A172 (cell line): ENCODE measurements at places on chromosomes 1 and 21. TPM values are rescaled to one million over a fixed set of nuclear protein-coding genes. Genes with fewer than 3 reads are reported as not detected.

The RAB3B gene
- 7.4 and 9.0 TPM in 2 replicates for total RNA-seq

The CD1B gene
- not detected in 2 replicates for total RNA-seq

The BGLAP gene
- total RNA-seq = 0.34 and 2.3 TPM in 2 replicates

GRCh38 chr21:33434770-33435360 lies 31.7 kb downstream of the IFNGR2 start:
- DNase-seq = peak; percentile 93

DNA sequence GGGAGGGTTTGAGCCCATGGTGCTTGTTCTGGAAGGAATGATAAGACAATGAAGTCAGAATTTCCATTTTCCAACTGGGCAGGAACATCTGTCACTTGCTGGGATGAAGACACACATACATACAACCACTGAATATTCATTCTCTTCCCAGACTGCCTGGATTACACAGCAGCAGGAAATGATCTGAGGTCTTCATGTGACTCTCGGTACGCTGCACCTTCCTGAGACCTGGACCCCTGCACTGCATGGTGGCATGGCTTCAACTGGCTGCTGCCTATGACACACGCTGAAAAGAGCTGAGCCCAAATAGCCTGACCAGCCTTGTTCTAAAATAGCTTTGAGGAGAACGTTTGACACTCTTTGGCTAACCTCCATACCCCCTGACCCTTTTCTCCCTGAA lies 150.6 kb downstream of the GABPA start:
- DNase-seq = no peak

- no peak for DNase-seq
These were observed 12.6 kb upstream of the LEPR start for GRCh38 chr1:65407877-65408276.

DNA sequence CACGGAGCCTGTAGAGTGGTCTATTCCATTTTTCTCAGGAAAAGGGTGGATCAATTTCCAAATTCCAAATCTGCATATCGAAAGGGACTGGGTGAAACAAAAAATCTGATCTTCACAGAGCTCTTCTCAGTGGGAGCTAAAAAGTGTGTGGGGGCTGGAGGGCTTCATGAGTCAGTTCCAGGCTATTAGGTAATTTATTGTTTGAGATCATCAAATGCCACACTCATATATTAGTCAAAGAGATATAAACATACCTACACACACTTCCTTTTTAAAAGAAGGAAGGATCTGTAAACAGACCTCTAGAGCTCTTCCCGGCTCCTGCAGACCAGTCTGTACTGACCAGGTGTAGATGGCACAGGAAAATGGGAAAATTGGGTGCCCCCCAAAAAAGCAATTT lies 175.4 kb downstream of the ZBTB18 start:
- peak; percentile 40 for DNase-seq

The CA6 gene
- total RNA-seq = not detected in 2 replicates

- DNase-seq = no peak
These were observed 47.6 kb downstream of the KCNJ6 start for GRCh38 chr21:37868446-37869295.

DNA sequence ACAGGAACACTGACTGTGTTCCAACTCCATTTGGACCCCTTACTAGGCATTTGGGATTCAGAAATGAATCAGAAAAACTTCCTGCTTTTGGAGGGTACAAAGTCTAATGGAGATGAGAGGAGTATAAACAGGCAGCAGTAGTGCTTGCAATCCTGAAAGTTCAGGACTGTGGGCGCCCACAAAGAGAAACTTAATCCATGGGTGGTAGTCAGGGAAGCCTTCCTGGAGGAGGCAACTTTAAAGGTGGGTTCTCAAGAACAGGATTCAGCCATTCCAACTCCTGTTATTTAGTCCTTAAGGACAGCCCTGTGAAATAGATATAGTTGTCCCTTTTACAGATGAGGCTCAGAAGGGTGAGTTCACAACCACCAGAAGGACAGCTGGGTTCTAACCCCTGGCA lies 2.0 kb upstream of the LDLRAP1 start:
- no peak for DNase-seq

GRCh38 chr1:37315371-37315846 lies 159.0 kb upstream of the ZC3H12A start:
- DNase-seq = no peak

The S100PBP gene
- total RNA-seq = 20.0 and 20.4 TPM in 2 replicates

- no peak for DNase-seq
These were observed 6.6 kb upstream of the ZNF669 start for GRCh38 chr1:247110627-247111258.

The OPRD1 gene
- total RNA-seq = not detected in 2 replicates

GRCh38 chr1:8520483-8520966 lies 202.6 kb downstream of the SLC45A1 start:
- DNase-seq = no peak

The CCDC30 gene
- total RNA-seq = 1.2 and 1.8 TPM in 2 replicates

DNA sequence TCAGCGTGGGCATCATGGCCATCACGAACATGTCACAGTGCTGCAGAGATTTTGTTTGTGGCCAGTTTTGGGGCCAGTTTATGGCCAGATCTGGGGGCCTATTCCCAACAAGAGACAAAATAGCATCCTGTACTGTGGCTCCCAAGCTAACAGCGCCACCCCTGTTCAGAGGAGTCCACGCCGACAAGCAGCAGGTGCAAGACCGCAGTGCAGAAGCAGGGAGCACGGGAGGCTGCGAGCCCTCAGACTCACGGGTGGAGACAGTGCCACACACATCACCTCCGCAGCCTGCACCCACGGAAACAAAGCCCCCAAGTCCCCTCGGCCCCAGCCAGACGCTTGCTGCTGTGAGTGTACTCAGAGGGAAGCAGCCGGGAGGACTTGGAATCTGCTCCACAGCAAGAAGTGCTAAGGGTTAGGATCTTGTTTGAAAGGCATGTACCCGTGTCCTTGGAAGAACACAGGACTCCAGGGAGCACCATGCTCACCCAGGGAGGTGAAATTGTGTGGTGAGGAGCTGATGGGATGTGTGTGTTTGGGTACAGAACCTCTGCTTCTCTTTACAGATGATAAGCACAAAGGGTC lies 7.1 kb downstream of the TCP10L start:
- no peak for DNase-seq

DNA sequence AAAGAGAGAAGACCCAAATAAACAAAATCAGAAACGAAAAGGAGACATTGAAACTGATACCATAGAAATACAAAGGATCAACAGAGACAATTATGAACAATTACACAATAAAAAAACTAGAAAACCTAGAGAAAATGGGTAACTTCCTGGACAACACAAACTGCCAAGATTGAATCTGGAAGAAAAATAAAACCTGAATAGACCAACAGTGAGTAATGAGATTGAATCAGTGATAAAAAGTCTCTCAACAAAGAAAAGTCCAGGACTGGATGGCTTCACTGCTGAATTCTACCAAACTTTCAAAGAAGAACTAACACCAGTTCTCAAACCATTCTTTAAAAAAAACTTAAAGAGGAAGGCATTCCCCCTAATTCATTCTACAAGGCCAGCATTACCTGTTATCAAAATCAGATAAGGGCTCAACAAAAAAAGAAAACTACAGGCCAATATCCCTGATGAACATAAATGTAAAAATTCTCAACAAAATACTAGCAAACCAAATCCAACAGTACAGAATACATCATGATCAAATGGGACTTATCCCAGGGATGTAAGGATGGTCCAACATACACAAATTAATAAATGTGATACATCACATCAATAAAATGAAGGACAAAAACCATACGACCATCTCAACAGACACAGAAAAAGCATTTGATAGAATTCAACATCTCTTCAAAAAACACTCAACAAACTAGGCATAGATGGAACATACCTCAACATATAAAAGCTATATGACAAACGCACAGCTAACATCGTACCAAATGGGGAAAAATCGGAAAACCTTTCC lies 119.9 kb downstream of the ACBD6 start:
- peak; percentile 52 for DNase-seq

GRCh38 chr1:182235952-182236650 lies 155.5 kb downstream of the GLUL start:
- DNase-seq = peak; percentile 63

DNA sequence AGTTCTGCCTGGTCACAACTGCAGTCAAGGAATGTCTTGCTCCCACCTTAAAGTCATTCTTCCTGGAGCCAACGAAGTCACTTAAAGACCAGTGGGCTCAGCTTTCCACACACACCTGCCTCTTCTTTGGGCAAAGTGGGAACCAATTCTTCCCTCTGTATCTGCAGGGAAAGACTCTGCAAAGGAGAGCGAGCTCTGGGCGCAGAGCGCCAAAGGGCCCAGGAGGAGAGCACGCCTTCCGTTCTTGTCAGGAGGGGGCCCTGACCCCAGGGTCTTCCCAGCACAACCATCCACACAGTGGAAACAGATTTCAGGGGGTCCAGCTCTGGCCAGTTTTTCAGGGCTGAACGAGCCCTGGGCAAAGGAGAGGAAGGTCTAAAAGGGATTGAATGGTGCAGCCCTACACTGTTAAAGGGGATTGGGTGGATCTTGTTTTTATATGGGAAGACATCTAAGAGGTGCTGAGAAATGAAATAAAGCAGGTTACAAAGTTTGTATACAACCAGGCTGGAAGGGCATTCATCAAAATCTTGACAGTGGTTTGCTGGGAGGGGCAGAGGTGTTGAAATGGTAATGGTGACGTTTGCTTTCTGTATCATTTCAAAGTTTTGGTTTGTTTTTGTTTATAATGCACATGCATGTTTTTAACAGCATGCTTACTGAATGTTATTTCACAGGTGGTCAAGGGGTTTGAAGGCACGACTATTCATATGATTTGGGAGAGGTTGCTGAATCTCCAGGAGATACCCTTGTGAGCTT lies 6.8 kb upstream of the OLIG2 start:
- DNase-seq = no peak

The GJA5 gene
- not detected in 2 replicates for total RNA-seq

DNA sequence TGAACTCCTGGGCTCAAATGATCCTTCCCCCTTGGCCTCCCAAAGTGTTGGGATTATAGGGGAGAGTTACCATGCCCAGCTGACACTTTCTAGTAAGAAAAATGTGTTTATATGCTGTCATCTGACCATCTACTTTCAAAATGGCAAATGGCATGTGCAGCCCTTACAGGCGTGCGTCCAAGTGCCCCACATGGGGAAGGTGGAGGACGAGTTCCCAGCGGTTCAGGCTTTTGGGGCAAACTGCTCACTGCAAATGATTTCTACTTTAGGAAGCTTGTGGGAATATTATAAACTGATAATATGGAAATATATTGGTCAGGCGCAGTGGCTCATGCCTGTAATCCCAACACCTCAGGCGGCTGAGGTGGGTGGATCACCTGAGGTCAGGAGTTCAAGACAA lies 41.5 kb upstream of the NADK start:
- DNase-seq = no peak

GRCh38 chr1:20093940-20094391 lies 24.0 kb downstream of the PLA2G5 start:
- no peak for DNase-seq

- no peak for DNase-seq
These were observed 237.2 kb downstream of the KAZN start for GRCh38 chr1:14835725-14836124.
